ENCODE measurements at places on chromosomes 2 and 18.

- DNase-seq: no peak
Measured at GRCh38 chr2:2930841-2931240, 446.8 kb downstream of the EIPR1 start.

- DNase-seq: no peak
Measured at GRCh38 chr2:148593421-148593820, 51.1 kb upstream of the EPC2 start.

GRCh38 chr18:8657873-8658470, 47.4 kb upstream of the MTCL1 start:
- DNase-seq: peak; percentile 76

GRCh38 chr18:7657937-7658336, 90.8 kb downstream of the PTPRM start:
- DNase-seq: no peak

DNA sequence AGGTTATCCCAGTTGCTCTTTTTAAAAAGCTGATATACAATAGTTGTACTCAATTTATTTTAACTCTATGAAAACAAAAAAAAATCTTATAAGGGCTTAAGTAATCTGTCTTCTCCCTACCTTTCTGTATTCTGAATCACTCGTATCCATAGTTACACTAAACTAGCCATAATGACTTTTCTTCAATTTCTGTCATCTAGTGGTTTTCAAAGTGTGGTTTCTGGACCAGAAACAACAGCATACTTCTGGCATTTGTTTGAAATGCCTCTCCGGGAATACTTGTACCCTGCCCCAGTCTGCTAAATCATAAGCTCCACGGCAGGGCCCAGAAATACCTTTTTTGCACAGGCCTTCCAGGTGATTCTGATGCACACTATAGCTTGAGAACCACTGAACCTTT, 253.6 kb downstream of the LRRTM4 start:
- no peak for DNase-seq

DNA sequence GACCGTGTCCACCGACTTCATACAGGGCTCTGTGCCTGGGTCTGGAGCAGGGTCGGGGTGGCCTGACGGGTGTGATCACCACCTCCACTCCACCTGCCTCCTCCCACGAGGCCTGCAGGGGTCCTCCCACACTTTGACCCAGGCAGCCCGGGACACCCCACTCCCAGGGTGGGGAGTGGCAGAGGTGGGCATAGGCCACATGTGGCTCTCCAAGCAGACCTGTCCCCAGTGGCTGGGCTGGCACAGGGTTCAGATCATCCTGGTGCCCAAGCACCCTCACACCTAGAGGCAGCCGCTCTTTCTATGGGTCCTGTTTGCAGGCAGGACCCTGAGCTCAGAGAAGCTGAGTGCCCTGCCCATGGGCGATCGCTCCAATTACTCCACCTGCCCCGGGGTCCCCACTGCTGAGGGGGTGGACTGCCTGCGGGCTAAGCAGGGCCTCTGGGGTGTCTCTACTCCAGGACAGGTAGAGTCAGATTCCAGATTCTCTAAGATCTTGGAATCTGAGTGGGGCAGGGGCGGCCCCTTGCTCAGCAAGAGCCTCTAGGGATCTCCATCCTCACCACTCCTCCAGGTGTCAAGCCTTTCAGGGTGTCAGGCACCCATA, 1.4 kb downstream of the NEURL3 start:
- DNase-seq: no peak

DNA sequence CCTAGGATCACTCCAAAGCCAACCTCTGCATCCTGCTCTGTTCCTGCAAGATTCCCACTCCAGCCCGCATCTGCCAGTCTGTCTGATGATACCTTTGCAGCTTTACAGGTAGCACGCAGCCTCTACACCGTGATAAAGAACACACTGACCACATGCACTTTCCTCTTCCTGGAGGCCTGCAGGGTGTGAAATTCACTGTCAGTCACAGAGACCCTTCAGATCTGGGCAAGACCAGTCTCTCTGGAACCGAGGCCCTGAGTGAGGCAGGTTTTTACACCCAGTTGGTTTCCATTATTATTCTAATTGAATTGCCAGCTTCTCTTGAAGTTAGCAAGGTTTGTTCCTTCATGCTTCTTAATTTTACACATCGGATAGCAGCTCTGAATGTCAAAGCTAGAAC, 30.5 kb upstream of the TWIST2 start:
- no peak for DNase-seq

- DNase-seq: no peak
Measured at GRCh38 chr2:57291209-57291608, 755.4 kb upstream of the VRK2 start.

DNA sequence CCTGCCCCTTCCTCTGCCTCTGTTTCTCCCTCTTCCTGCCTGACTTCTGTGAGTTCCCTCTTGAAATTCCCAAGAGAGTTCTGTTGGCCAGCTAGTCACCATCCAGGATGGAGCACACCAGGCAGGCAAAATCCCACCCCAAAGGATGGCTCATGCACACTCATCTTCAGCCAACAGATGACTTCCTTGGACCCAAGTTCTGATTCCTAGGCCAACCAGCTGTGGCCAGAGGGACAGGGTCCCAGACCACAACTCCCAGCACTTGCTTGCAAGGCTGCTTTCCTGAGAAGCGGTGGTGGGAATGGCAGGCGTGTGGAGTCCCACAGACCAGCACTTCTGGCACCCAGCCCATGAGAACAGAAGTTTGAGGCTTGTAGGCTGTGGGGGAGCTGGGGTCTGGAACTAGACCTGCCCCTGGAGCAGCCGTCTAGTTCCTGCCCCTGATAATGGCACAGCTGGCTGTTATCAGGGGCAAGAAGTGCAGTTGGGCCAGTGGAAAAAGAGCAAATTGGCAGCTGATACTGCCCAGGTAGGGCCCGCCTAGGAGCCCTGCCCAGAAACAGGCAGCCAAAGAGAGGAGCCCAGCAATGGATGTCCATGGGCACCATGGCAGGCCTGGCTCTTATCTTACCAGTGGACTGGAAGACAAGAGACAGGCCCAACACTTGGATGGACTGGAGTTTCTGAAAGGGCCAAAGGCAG, 56.7 kb downstream of the CYP26B1 start:
- DNase-seq: no peak

GRCh38 chr2:143803936-143804335, 674.7 kb downstream of the ARHGAP15 start:
- DNase-seq: no peak

DNA sequence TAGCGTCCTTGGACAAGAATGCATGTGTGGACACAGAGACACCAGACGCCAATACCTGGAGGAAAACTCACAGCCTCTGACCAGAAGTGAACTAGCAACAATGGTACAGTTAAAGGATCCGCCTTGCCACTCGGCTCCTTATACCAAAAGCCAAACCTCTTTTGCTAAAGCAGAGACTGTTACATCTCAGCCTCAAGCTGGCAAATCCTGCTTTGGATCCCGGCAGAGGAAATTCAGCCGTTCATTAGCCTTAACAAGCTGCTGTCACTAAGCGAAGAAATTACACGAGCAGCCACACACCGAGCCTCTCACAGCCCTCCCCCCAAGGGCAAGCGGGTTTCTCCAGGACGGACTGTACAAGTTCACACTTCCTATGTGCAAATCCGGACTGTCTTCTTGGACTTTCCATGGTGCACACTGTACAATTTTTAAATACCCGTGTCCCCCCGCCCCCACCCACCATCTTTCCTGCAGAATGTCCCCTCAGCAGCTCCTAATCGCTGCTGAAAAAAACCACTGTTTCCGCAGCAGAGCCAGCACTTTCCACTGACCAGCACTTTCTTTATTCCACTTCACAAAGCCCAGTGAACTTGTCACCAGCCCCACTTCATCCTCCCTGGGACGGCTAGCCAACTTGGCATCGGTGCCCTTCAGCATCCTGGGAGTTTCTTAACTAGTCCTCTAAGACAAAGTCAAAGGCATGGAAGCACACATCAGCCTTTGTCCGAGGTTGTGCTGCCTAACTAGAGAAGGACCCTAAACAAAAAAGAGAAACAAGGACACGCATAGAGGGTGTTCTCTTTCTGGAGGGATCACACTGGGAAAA, 1.5 kb downstream of the KLF7 start:
- DNase-seq: peak; percentile 62

GRCh38 chr2:224937887-224938286, 104.4 kb downstream of the DOCK10 start:
- DNase-seq: no peak
